ENCODE measurements at places on chromosomes 11 and 22.

GRCh38 chr11:133903056-133903455 lies 53.7 kb downstream of the IGSF9B start:
- H3K4me3 ChIP-seq: no peak overlapping the region
- H3K27ac ChIP-seq: no peak overlapping the region
- no peak for DNase-seq
- no peaks in the 10 kb centered on the region for H3K27me3 ChIP-seq

DNA sequence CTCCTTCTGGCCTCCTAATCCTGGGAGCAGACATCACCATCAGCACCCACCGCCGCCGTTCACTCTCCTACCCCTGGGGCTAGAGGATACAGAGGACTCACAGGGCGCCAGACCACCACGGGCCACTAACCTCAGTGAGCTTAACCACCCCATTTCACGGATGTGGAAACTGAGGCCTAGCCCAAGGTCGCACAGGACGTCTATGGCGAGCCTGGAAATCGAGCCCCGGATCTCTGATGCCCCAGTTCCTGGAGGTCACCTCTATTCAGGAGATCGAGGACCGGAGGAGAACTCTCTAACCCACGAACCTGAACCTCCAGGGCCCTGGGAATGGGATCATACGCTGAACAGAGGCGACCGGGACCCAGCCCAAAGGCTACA lies 349 bp downstream of the TIMM10 start:
- H3K4me3 ChIP-seq: peak overlapping the region; percentile 91
- H3K27ac ChIP-seq: peak overlapping the region; percentile 93
- DNase-seq: no peak
- H3K27me3 ChIP-seq: no peaks in the 10 kb centered on the region
- peaks cover 38% of the 10 kb centered on the region for H3K36me3 ChIP-seq

- peaks cover 57% of the 10 kb centered on the region for H3K4me1 ChIP-seq
- peaks cover 87% of the 10 kb centered on the region for H3K36me3 ChIP-seq
- DNase-seq: no peak
- peak overlapping the region; percentile 92 for H3K27ac ChIP-seq
These were observed 2.7 kb downstream of the RPL27A start for GRCh38 chr11:8685306-8685705.

GRCh38 chr11:78846269-78846668 lies 271.6 kb upstream of the NARS2 start:
- H3K27me3 ChIP-seq: no peaks in the 10 kb centered on the region
- H3K4me1 ChIP-seq: no peaks in the 10 kb centered on the region
- H3K36me3 ChIP-seq: no peaks in the 10 kb centered on the region

- H3K4me3 ChIP-seq: peak overlapping the region; percentile 82
- peak overlapping the region; percentile 40 for H3K27ac ChIP-seq
- peaks cover 18% of the 10 kb centered on the region for H3K36me3 ChIP-seq
- DNase-seq: no peak
- no peaks in the 10 kb centered on the region for H3K27me3 ChIP-seq
These were observed 669 bp upstream of the BCR start for GRCh38 chr22:23179381-23180299.

GRCh38 chr11:23078289-23078971 lies 218.2 kb upstream of the CCDC179 start:
- H3K36me3 ChIP-seq: no peaks in the 10 kb centered on the region
- H3K27ac ChIP-seq: no peak overlapping the region
- H3K27me3 ChIP-seq: no peaks in the 10 kb centered on the region

DNA sequence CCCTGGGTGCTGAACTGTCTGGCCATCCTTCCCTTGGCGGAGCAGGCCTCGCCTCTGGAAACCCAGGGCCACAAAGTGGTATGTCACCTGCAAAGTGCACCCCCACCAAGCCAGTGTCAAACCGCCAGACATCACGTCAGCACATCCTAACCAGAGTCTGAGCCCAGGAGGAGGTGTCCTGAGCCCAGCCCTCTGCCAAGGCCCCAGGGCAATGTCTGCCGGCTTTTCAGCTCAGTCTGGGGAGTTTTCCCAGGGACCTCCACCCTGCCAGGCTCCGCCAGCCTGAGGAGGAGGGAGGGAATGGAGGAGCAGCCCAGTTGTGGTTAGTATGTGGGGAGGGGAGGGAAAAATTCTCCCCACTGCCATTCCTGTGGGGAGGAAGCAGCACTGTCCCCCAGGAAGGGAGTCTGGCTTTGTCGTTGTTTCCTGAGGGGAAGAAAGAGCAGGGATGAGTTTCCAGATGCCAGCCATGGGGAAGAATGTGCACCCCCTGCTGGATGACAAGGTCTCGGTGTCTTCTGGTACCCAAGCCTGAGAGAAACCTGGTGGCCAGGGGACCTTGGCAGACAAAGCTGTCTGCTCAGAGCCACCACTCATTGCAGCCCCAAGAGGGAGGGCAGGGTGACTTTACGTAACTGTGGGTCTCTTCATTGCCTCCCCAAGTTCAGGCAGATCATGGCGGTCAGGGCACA lies 81.4 kb upstream of the CD82 start:
- no peak for DNase-seq
- no peaks in the 10 kb centered on the region for H3K36me3 ChIP-seq
- H3K27me3 ChIP-seq: no peaks in the 10 kb centered on the region
- H3K4me1 ChIP-seq: no peaks in the 10 kb centered on the region

- no peak overlapping the region for H3K27ac ChIP-seq
- no peaks in the 10 kb centered on the region for H3K4me1 ChIP-seq
- no peaks in the 10 kb centered on the region for H3K27me3 ChIP-seq
- no peak overlapping the region for H3K4me3 ChIP-seq
- DNase-seq: no peak
These were observed 32.5 kb downstream of the PPP2R1B start for GRCh38 chr11:111733611-111734088.

GRCh38 chr22:49619301-49619700 lies 208.4 kb downstream of the BRD1 start:
- peaks cover 19% of the 10 kb centered on the region for H3K36me3 ChIP-seq
- no peaks in the 10 kb centered on the region for H3K4me1 ChIP-seq
- H3K27me3 ChIP-seq: no peaks in the 10 kb centered on the region
- no peak overlapping the region for H3K4me3 ChIP-seq

DNA sequence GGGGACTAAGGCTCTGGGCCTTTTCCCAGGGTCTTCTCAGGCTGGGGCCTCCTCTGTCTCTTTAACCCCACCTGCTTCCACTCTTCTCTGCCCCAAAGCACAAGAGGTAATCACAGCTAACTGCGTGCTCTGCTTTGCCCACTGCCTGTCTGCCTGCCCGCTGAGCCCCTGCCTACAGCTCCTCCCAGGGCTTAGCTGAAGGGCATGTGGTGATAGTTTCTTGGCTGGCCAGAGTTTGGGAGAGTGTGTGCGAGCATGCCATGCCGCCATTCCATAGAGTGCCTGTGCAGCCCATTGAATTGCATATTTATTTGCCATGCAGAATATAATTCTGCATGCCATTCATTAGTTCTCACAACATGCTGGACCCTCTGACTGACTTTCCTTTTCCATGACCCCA lies 32.5 kb downstream of the PHLDB1 start:
- DNase-seq: no peak
- H3K27me3 ChIP-seq: peaks cover 1% of the 10 kb centered on the region
- H3K36me3 ChIP-seq: no peaks in the 10 kb centered on the region
- H3K27ac ChIP-seq: no peak overlapping the region

DNA sequence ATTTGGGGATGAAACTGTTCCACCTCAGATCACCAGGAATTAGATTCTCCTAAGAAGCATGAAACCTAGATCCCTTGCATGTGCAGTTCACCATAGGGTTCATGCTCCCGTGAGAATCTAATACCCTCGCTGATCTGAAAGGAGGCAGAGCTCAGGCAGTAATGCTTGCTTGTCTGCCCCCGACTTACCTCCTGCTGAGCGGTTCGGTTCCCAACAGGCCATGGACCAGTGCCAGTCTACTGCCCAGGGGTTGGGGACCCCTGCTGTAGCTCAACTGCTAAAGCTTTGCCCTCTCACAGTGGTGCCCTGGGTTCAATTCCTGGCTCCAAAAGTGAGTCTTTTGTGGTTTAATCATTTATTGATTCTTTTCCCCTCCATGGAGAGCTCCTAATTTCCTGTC lies 3.4 kb downstream of the JAML start:
- peaks cover 80% of the 10 kb centered on the region for H3K4me1 ChIP-seq
- no peaks in the 10 kb centered on the region for H3K27me3 ChIP-seq
- DNase-seq: no peak
- H3K36me3 ChIP-seq: peaks cover 69% of the 10 kb centered on the region

DNA sequence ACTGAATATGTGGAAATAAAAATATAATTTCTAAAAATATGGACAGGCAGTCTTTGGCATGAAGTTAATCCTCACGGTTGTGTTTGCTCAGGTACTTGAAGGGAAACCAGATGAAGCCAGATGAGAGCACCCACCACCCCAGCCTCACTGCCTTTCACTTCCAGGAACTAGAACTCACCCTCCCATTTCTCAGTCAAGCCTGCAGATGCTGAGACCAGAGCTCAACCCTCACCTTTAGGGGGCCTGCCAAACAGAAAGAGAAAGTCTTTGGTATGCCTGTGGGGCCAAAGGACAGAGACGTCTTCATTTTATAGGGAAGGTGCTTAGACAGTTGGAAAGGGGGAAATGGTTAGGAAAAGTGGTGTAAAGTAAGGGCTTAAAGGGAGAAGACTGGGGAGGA lies 252.8 kb upstream of the PLET1 start:
- no peak overlapping the region for H3K4me3 ChIP-seq
- no peaks in the 10 kb centered on the region for H3K4me1 ChIP-seq
- H3K36me3 ChIP-seq: no peaks in the 10 kb centered on the region
- H3K27me3 ChIP-seq: no peaks in the 10 kb centered on the region
- no peak overlapping the region for H3K27ac ChIP-seq

DNA sequence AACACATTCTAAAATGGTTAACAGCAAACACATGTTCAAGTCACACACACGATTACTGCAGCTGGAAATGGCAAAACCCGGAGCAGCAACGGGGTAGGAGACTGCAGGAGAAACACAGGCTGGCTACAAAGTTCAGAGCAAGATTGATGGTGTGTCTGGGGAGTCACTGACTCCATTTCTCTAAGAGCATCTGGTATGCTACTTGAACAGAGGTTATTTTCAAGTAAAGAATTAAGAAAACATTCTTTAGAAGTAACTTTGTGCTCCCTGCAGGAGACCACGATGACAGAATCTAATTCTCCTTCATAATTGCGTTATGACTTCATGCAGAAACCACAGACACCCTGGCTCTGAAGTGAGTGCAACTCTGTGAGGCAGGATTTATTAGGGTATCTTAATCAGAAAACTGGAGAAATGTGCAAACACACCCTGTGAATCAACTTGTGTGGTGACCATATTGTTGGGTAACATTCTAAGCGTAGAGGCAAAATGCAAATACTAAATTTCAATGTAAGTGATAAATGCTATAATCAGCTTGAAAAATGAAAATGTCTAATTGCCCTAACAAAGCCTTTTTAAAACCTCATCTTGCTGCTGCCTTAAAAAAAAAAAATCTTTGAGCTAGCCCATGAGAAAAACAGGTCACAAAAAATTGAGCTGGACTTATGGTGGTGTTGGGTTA lies 303.0 kb downstream of the CADM1 start:
- DNase-seq: no peak
- H3K36me3 ChIP-seq: no peaks in the 10 kb centered on the region
- H3K4me1 ChIP-seq: peaks cover 35% of the 10 kb centered on the region
- H3K27me3 ChIP-seq: peaks cover 12% of the 10 kb centered on the region

DNA sequence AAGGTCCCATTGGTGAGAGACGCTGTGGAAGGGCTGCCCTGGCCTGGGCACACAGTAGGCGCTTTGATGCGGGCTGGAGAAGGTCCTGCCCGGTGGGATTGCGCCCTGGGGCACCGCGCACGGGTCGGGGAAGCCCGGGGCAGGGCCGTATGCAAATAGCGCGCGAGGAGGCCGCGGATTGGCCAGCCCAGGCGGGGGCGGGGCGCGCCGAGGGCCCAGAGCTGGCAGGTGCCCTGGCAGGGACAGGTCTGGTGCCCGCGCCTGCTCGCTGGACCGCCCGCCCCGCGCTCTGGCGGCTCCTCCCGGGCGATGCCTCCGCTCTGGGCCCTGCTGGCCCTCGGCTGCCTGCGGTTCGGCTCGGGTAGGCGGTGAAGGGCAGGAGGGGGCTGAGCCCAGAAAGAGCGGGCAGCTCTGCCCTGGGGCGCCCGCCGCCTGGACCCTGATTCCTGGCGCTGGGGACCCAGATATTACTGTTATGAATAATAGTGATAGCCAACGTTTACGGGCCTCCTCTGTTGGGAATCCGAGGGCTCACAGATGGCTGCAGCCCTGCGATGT lies at the start of gene UPK3A:
Gene UPK3A, plus strand, starts transcription at position 245 of the 558 bp plus-strand sequence. Its CDS starts 65 bp downstream, at position 310.
- H3K4me1 ChIP-seq: peaks cover 3% of the 10 kb centered on the region
- H3K4me3 ChIP-seq: no peak within 1 kb of the TSS
- H3K36me3 ChIP-seq: no peaks in the 10 kb centered on the region

- peaks cover 50% of the 10 kb centered on the region for H3K27me3 ChIP-seq
- no peak overlapping the region for H3K27ac ChIP-seq
These were observed 3.9 kb downstream of the CREB3L1 start for GRCh38 chr11:46281371-46281831.

DNA sequence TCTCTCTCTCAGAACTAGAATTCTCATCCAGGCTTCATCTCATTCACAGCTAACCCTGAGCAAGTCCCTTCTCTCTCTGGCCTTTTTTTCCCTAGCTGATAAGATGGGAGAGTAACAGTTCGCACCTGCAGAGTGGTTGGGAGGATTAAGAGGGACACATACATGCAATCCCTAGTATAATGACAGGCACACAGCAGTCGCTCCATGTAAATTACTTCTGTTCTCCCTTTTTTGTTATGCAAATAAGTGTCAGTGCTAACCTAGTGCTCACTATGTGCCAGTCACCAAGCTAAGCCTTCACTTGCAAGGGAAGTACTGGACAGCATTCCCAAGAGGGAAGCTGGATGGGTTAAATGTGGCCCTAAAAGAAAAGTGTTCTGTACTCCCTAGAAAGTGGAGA lies 63.4 kb downstream of the TENM4 start:
- DNase-seq: no peak
- no peak overlapping the region for H3K4me3 ChIP-seq
- H3K27ac ChIP-seq: no peak overlapping the region
- no peaks in the 10 kb centered on the region for H3K4me1 ChIP-seq

GRCh38 chr22:36753120-36753802 lies 22.7 kb downstream of the IFT27 start:
- H3K36me3 ChIP-seq: no peaks in the 10 kb centered on the region
- no peak for DNase-seq
- H3K4me1 ChIP-seq: no peaks in the 10 kb centered on the region

- no peaks in the 10 kb centered on the region for H3K36me3 ChIP-seq
- H3K27ac ChIP-seq: peak overlapping the region; percentile 29
- H3K27me3 ChIP-seq: peaks cover under 1% of the 10 kb centered on the region
- H3K4me1 ChIP-seq: peaks cover 27% of the 10 kb centered on the region
These were observed 22.0 kb upstream of the IPO7 start for GRCh38 chr11:9362393-9362863.

DNA sequence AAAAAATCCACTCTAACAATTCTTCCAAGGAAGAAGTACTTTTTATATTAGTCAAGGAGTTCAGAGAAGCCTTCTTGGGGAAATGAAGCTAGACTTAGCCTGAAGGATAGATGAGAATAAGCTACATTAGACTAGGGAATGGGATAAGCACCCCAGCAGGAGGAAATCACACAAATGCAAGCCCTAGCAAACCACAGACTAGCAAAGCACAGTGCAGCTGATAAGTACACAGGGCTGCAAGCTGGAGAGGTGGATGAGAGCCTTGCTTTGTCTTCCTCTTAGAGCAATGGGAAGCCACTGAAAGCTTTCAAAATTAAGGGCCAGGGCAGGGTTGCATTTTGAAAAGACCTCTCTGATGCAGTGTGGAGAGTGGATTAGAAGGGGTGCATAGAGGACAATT lies 946.2 kb downstream of the LRRC4C start:
- H3K36me3 ChIP-seq: no peaks in the 10 kb centered on the region
- no peaks in the 10 kb centered on the region for H3K4me1 ChIP-seq
- H3K4me3 ChIP-seq: no peak overlapping the region
- no peak overlapping the region for H3K27ac ChIP-seq
- H3K27me3 ChIP-seq: no peaks in the 10 kb centered on the region

- no peak overlapping the region for H3K27ac ChIP-seq
- no peak for DNase-seq
- H3K4me3 ChIP-seq: no peak overlapping the region
- no peaks in the 10 kb centered on the region for H3K4me1 ChIP-seq
These were observed 165.2 kb upstream of the TBCEL start for GRCh38 chr11:120858740-120859139.

Measured in activated T-helper 2 cell treated with anti-CD3 and anti-CD28 coated beads, Interferon-gamma antibody, Interleukin-2, Interleukin-4, amounts not matched to agents 10 μg/mL and 5 μg/mL and 100 μg/mL, durations not matched to agents 14 hours and 24 hours and 36 hours (primary cell).